ENCODE measurements at places on chromosomes 3 and 15.

- no peak for DNase-seq
These were observed 67.0 kb upstream of the SAMMSON start for GRCh38 chr3:69932501-69932900.

GRCh38 chr15:92523176-92523575, 129.5 kb downstream of the ST8SIA2 start:
- DNase-seq, result no peak

DNA sequence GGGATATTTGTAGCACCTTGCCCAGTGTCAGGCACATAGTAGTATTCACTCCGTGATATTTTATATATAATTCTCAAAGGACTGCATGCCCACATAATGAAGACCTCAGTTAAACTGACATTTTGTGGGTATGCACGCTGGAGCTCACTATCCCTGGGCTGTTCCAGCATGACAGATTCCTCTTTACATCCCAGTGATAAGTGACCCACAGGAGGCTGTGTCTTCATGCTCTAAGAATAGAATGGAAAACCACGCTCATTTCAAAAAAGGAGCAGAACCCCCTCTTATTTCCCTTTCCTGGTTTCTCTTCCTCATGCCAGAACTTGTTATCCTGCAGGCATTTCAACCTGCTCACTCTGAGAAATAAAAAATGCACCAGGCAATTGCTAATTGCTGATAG, 717.5 kb downstream of the AGBL1 start:
- DNase-seq, result no peak

DNA sequence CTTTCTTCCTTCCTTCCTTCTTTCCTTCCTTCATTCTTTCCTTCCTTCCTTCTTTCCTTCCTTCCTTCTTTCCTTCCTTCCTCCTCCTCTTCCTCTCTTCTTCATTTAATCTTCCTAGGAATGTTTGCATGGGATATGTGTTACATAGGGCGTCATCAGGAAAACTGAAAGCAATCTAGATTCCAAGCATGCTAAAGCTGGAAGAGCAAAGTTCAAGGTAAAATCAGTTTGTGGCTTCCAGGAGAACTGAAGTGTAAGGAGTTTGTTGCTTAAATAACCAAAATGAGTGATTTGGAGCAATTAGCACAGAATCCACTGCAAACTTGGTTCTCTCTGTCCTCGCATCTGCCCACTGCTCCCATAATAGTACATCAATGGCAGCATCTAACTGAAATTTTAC, 716.2 kb downstream of the GBE1 start:
- no peak for DNase-seq

DNA sequence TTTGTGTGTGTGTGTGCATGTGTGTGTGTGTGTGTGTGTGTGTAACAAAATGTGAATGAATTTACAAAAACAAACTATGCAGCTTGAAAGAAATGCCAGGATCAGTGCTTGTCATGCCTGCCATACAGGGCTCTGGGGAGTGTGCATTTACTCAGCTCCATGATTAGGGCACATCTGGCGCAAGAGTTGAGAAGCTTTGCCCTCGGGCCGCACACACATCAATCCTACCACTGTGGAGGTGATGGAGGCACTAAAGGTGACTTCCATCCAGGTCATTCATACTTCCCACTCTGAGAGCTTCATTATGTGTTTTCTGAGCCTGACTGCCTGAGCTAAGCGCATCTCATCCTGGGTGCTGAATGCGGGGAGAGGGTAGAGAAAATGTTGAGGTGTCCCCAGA, 72.0 kb upstream of the ZBED2 start:
- DNase-seq, result no peak

- DNase-seq, result no peak
These were observed 105.4 kb downstream of the ABHD5 start for GRCh38 chr3:43796041-43796596.

DNA sequence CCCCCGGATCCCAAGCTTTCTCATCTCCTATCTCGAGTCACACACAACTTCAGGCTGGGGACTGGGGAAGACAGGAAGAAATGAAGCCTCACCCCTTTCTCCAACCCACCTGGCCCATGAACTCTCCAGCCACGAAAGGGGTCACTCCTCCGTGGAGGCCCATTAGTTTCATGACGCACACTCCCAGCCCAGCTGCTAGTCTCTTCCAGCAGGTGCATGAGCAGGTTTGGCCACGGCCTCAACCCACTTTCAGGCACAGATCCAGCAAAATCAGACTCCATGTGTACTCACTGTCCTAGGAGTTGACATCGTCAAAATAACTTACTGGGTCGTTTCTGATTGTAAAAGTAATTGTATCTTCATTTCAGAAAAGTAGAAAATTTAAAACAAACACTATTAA, 76.6 kb downstream of the C3orf70 start:
- no peak for DNase-seq

- DNase-seq, result no peak
These were observed 61.7 kb downstream of the BOC start for GRCh38 chr3:113273011-113273410.

DNA sequence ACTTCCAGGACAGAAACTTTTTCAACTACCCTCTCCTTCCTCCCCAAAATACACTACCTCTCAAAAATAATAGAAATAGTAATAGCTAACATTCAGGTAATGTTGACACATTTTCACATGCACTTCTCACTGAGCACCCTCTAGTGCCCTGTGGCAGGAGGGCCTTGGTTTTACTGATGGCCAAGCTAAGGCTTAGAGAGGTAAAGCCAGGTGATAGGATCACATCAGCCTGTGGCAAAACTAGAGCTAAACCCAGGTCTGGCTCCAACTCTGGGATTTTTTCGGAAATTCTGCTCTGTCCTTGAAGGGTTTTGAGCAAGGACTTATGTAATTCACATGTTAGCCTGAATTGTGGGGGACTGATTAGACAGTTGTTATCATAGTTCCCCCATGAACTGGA, 922 bp upstream of the TAMM41 start:
- no peak for DNase-seq

DNA sequence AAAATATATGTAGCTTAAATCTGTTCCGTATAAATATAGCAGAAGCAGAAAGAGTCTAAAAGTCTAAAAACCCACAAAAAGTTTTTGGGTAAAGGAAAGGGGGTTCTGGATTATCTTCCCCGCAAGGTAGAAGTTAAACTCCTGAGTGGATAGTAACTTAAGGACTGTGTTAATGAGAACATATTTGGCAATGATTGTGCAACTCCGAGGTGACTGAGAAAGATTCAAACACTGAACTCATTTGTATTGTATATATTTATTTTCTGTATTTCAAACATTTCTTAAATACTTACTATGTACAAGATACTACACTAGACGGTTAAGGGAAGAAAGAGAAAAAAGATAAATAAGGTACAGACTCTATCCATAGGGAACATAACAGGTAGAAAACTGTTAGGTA, 72.7 kb upstream of the PPIB start:
- no peak for DNase-seq

DNA sequence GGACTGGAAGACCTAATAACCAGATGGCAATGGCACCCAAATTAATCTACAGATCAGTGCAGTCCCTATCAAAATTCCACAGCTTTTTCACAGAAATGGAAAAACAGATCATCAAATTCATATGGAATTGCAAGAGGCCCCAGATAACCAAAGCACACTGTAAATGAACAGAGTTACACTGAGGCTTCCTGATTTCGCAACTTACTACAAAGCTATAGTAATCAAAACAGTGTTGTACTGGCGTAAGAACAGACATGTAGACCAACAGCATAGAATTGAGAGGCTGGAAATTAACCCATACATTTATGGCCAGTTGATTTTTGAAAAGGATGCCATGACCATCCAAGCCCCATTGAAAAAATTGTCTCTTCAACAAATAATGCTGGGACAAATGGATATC, 16.2 kb downstream of the XPC start:
- peak; percentile 59 for DNase-seq

- DNase-seq, result no peak
These were observed 3.9 kb upstream of the PSTPIP1 start for GRCh38 chr15:76991048-76991447.

GRCh38 chr15:59548501-59549226, 62.9 kb upstream of the GCNT3 start:
- no peak for DNase-seq

DNA sequence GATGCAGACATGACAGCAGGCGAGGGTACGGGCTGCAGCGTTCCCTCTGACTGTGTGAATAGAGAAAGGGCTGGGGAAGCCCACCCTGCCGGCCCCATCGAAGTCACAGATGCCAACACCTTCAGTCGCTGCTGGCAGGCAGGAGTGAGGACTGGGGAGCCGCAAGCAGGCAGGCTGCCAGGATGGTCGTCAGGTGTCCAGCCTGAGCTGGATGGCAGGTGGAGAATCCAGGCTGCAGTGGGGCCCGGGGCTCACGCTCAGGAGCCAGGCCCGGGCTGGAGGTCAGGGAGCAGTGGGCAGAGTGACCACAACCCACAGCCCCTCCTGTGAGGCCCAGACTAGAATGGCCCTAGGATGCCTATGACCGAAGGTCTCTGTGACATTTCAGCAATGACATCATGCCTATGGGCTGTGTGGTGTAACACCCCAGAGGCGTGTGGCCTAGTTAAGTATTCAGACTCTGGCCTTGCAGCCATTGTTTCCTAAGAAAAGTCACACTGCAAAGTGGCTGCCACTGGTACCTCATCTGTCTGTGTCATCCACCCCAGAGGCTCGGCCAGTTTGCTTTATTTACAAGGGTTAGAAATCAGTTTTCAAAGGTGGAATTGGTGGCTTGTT, 15.7 kb downstream of the PRR23E start:
- no peak for DNase-seq

GRCh38 chr3:98874602-98875249, 26.8 kb downstream of the DCBLD2 start:
- DNase-seq, result no peak

DNA sequence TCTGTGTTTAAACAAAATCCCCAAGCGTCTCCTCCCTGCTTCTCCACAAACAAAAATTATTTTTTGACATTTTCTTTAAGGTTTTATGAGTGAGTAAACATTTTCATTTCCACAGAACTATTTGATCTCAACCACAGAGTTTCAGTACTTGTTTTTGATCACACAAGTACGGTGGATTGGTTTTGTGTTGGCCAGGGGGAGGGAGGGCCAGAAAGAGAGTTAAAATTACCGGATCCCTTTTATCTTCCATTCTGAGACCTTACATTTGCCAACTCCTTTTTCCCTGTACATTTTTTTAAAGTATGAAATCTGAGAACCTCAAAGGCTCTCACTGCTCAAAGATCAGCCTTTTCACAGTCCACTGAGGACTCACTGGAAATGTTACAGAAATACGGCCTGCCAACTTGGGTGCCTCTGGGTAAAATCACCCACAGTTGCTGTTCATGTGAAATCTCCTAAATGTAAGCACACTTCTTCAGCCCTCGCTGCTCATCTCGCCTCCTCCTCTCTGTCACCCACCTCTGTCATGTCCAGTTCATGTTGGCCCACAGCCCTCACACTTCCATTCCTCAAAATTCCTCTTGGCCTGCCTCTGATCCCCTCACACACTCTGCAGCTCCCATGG, 1.7 kb downstream of the HOMER2 start:
- DNase-seq, result no peak

DNA sequence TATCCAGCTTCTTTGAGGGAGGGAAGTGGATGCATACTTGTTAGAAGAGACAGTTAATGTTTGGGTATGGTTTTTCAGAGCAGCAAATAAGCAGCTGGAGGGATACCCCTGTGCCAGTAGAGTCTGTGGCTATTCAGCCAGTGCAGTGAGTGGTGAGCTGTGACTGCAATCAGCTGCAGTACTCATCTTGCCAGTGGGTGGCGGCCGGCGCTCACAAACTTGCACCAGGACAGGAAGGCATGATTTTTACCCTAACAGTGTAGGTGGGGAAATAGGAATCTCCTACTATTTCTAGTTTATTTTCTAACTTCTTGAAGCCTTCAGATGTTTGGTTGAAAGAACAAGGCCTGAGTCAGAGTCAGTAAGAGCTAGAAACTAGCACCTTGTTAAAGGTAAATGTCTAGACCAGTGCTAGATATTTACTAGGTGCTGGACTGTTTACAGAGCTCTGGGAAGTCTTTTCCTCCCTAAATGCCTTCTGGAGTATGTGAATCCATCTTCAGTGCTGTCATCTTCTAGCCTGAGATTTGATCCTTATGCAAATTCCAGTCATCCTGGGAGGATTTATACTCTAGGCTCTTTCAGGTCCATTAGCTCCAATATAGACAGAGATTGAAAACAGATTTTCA, 23.6 kb downstream of the TIMP4 start:
- DNase-seq, result peak; percentile 80

GRCh38 chr3:73547427-73548248, 77.1 kb downstream of the PDZRN3 start:
- DNase-seq, result no peak

GRCh38 chr3:158709666-158710083, 22.6 kb downstream of the RARRES1 start:
- no peak for DNase-seq

DNA sequence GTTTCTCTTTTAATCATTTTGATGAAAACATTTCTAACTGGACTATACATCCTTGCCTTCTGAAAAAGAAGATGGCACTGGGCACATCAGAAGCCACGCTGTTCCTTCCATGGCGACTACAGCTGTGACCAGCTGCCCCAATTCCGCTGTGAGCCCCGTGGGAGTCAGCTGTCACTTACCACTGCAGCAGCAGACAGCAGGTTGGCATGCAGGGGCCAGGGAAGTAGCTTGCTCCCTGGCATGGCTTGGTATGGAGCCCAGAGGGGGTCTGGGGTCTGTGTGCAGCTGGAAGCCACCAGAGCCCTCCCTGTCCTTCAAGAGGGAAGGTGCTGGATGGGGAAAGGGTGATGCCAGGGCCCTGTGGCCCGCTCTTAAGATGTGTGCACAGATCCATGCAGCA, 4.5 kb upstream of the ZXDC start:
- DNase-seq, result no peak

GRCh38 chr15:89119489-89120478, 31.5 kb downstream of the ABHD2 start:
- DNase-seq, result no peak

DNA sequence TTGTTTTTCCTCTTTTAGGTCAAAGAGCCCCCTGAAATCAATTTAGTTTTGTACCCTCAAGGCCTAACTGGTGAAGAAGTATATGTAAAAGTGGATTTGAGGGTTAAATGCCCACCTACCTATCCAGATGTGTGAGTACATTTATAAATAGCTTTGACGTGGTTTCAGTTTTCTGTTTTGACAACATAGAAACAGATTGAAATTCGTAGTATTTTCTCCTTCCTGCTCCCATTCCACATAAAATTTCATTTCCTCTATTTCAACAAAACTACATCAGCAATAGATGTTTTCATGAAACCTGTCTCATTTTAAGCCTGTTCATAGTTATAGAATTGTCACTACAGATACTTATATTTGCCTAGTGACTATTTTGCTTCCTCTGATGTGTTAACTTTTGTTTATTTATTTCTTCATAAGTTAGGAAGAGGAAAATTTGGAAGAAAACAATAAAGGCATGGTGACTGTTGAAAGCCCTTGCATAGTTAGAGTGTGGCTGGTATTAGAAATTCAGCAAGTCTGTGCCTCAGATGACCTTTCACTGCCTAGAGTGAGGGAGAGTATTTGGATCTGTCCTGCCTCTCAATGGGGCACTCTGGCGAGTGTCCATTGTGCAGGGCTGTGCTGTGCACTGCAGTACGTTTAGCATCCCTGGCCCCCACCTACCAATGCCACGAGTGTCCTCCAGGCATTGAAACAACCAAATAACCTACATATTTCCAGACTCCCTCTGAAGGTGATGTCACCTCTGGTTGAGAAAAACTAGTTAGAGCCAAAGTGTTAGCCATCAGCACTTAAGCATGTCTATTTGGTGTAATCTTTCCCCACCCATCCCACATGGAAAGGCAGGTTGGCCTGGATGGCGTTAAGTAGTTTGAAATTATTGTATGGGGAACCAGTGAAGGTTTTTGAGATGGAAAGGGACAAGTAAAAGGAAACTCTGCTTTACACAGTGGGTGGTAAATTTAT, 5.9 kb downstream of the EIF2AK4 start:
- no peak for DNase-seq

Data from AML-193 (cell line).